ENCODE measurements at places on chromosomes 5 and 9. TPM values are rescaled to one million over a fixed set of nuclear protein-coding genes. Genes with fewer than 3 reads are reported as not detected.

DNA sequence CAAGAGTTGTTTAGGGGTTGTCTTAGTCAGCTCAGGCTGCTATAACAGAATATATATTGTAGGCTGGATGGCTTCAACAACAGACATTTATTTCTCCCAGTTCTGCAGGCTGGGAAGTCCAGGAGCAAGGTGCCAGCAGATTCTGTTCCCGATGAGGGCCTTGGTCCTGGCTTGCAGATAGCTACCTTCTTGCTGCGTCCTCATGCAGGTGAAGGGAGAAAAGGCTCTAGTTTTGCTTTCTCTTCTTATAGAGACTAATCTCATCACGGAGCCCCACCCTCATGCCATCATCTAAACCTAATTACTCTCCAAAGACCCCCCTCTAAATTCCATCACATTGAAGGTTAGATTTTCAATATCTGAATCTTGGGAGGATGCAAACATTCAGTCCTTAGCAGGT is 246.0 kb upstream of the ANKRD55 start:
- no peaks in the 10 kb centered on the region for H3K36me3 ChIP-seq
- H3K4me3 ChIP-seq, result no peak overlapping the region
- no peaks in the 10 kb centered on the region for H3K27me3 ChIP-seq
- peak overlapping the region; percentile 92 for H3K27ac ChIP-seq
- H3K4me1 ChIP-seq, result peaks cover 55% of the 10 kb centered on the region

SARDH gene
- total RNA-seq, result not detected

PCDHGA5 gene
- total RNA-seq, result 5.9 TPM

DNA sequence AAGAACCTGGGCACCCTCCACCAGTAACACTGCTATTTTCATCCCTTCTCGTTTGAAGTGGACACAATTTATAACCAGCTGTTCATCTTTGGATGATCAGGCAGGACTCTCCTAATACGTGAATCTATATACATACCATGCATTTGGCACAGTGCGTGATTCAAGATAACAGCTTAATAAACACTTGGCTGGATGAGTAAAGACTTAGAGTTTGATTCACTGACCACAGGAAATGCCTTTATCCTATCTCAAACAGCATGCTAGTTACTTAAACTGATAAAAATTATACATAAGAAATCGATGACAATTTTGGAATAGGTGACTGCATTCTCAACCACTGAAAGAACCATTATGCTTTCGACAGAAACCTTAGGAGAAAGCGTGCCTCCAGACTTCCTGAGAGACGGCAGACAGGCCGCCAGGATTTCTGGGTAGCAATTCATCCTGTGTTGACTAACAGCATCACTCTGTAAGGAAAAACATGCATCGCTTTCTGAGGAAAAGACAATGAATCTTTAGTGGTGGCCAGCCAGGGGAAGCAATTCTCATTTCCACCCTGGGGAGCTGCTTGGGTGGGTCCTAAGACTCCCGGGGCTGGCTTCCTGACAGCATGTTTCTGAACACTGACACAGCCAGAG is 9.7 kb downstream of the MRPL36 start:
- H3K27ac ChIP-seq, result no peak overlapping the region
- no peaks in the 10 kb centered on the region for H3K4me1 ChIP-seq
- H3K4me3 ChIP-seq, result no peak overlapping the region
- no peaks in the 10 kb centered on the region for H3K36me3 ChIP-seq
- no peak for ATAC-seq

- no peaks in the 10 kb centered on the region for H3K36me3 ChIP-seq
- H3K4me1 ChIP-seq, result peaks cover 16% of the 10 kb centered on the region
- no peak for ATAC-seq
- H3K27ac ChIP-seq, result no peak overlapping the region
Measured at GRCh38 chr5:158854260-158854783, 245.4 kb downstream of the EBF1 start.

DNA sequence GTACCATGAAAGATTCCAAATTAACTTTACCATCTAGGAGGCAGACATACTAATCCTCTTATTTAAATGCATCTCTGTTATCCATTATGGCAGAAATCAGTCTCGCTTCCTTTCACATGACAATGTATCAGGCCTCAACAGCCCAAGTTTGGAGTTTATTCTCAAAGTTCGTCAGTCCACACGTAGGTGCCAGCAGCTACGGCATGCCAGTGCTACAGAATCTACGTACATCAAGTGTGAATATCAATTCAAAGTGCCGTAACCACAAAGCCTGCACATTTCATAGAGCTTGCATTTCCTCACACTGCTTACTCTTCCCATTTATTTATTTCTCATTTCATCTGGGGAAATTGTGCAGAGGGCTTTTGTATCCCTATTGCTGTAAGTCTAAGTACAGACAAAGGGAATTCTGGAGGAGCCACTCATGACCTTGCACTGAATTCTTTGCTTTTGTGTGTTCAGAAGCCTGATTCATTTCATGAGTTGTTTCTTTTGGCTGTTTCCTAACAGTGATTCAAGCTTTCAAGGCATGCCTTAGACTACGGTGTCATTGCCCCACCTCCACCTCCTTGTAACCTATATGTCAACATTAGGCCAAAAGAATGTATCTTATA is 10.0 kb downstream of the ENC1 start:
- no peak for ATAC-seq
- H3K27me3 ChIP-seq, result no peaks in the 10 kb centered on the region
- H3K4me1 ChIP-seq, result peaks cover 22% of the 10 kb centered on the region
- peaks cover 19% of the 10 kb centered on the region for H3K36me3 ChIP-seq
- H3K4me3 ChIP-seq, result no peak overlapping the region

GRCh38 chr9:34884747-34885189 is 73.3 kb upstream of the PHF24 start:
- H3K36me3 ChIP-seq, result no peaks in the 10 kb centered on the region
- no peak for ATAC-seq
- no peaks in the 10 kb centered on the region for H3K4me1 ChIP-seq

DNA sequence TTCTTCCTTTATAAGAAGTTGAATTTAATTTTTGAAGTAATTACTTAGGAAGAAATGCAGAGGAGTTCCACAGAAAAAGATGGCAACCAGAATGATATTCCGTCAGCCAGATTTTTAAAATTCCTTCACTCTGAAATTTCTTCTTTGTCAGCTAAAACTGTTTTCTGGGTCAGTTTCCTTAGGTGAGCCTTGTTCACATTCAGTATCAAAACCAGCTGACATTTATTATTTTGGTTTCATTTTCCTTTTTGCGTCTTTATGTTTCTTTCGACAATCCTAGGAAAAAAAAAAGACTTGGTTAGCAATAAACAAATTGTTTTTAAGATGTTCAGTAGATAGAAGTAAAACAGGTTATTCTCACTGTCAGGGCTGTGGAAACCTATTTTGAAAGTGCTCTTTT is 4.1 kb upstream of the IARS1 start:
- H3K27me3 ChIP-seq, result no peaks in the 10 kb centered on the region
- H3K36me3 ChIP-seq, result peaks cover 60% of the 10 kb centered on the region
- ATAC-seq, result no peak
- H3K4me3 ChIP-seq, result no peak overlapping the region
- H3K27ac ChIP-seq, result no peak overlapping the region

DNA sequence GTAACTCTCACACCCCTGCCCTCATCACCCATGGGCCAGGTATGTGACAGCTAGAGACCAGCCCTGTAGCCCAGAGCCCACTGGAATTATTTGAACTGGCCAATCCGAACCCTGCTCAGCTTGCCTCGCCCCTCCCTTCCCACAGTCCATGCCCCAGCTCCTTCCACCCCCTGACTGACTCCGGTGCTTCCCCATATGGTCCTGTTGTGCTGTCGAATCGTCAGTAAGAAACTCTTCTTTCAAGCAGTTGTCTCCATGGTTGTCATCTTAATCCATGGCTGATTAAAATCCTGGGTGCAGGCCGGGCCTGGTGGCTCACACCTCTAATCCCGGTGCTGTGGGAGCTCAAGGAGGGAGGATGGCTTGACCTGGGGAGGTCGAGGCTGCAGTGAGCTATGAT is 118.5 kb downstream of the COL23A1 start:
- H3K27me3 ChIP-seq, result no peaks in the 10 kb centered on the region
- no peak overlapping the region for H3K4me3 ChIP-seq
- peaks cover 7% of the 10 kb centered on the region for H3K4me1 ChIP-seq
- no peak for ATAC-seq
- no peaks in the 10 kb centered on the region for H3K36me3 ChIP-seq

GABRA6 gene
- not detected for total RNA-seq

GRM6 gene
- not detected for total RNA-seq

DNA sequence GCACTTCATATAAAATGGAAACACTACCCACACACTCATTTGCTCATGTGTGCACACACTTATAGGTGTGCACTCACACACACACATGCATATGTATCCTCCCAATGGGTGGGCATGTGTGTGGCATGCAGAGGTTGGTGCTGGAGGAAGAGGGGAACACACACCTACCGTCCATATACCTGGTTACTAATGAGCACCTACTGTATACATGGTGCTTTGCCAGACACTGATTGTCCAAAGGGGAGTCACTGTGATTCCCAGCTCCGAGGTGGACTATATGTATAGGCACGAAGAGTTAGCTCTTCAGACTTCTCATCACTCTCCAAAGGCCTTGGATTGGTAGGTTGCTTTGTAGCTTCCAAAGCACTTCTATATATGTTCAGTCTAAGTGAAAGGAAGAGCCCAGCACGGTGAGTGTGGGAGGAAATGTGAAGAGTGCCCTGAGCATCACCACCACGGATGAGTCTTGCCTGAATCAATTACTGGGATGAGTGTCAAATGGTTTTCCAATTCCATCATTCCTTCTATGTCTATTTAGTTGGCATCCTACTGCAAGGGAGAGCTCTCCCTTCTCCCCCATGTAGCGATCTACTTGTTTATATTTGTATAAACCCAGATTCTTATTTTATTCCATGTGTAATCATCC is 12.6 kb upstream of the ERGIC1 start:
- H3K27ac ChIP-seq, result no peak overlapping the region
- peak; percentile 10 for ATAC-seq
- no peaks in the 10 kb centered on the region for H3K36me3 ChIP-seq
- H3K4me1 ChIP-seq, result no peaks in the 10 kb centered on the region
- H3K27me3 ChIP-seq, result no peaks in the 10 kb centered on the region

Data from gastroesophageal sphincter (tissue), 4 donors.